HS-5 (cell line): ENCODE measurements at places on chromosomes 4 and X.

DNA sequence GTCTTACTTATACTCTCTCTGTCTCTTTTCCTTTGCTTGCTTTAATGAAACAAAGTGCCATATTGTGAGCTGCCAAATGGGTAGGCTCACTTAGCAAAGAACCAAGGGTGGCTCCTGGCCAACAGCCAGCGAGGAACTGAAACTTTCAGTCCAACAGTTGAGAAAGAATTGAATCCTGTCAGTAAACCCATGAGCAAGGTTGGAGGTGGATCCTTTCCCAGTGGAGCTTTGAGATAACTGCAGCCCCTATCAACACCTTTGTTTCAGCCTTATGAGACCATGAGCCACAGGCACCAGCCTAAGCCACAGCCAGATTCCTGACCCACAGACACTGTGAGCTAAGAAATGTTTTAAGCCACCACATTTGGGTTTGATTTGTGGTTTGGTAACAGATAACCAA lies 362.2 kb downstream of the PDGFC start:
- DNase-seq: no peak

GRCh38 chr4:34362654-34363053 lies 1881.7 kb downstream of the ARAP2 start:
- DNase-seq: no peak

- DNase-seq: no peak
Observed at GRCh38 chr4:16717266-16717970, 181.0 kb downstream of the LDB2 start.

DNA sequence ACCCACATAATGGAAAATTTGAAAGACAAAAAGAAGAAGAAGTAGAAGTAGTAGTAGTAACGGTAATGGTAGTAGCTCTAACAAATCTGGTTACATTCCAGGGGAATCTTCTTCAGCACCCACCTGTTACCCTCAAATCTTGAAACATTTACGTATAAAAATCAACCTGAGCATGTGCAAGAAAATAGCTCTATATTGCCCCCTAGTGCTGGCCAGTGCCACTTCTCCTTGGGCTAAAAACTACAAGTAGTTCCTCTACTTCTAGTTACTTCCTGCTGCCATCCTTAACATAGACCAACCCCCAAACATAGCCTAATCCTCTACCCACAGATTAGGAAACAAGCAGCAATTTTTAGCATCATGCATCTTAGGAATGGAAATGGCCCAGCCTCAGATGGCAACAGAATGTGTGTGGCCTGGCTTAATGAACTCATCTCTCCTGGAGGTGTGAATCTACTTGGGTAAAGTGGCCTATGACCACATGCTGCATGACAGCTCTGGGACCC lies 3.1 kb downstream of the PDGFC start:
- DNase-seq: peak; percentile 79

GRCh38 chr4:60879135-60879701 lies 320.9 kb upstream of the ADGRL3 start:
- DNase-seq: no peak

- no peak for DNase-seq
Observed at GRCh38 chr4:97548943-97549583, 594.2 kb downstream of the STPG2 start.

- no peak for DNase-seq
Observed at GRCh38 chrX:63475200-63475599, 124.1 kb upstream of the SPIN4 start.

DNA sequence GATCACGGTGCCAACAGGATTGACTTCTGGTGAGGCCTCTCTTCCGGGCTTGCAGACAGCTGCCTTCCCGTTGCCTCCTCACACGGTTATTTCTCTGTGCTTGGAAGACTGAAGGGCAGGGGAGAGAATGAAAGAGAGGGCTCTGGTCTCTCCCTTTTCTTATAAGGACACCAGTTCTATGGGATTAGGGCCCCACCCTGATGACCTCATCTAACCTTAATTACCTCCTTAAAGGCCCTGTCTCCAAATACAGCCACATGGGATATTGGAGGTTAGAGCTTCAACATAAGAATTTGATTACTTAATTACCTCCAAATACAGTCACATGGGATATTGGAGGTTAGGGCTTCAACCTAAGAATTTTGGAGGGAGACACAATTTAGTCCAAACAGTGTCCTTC lies 46.5 kb downstream of the EVC start:
- DNase-seq: no peak

DNA sequence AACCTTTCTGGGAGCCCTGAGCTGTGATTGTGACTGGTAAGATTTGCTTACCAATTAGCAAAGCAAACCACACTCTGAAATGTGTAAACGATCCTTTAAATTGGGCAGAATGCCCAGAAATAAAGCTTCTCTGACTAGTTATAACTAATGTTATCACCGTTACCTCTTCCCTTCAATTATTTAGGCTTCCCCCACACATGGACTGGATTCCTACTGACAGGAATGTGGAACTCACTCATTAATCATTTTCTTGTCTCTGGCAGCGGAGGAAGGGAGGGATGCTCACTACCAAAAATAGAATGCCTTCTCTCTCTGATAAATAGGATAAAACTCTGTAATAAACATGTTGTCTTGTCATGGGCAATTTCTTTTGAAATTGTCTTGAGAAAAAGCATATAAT lies 25.3 kb upstream of the NWD2 start:
- DNase-seq: no peak

DNA sequence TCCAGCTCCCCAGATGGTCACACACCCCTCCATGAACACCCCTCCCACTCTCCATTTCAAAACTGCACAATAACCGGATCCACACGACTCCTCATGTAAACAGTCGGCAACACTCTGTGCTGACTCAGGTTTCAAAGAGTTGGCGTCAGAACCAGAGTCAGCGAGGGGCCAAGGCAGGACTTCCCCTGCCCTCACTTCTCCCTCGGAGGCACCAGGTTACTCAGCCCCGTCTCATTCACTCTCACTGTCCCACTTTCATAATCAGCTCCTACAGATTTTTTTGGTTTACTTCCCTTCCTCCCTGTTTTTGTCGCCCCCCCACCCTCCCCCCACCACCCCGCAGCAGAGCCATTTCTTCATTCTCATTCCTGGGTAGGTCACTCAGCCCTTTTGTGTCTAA lies 2.7 kb upstream of the TIMP1 start:
- no peak for DNase-seq

DNA sequence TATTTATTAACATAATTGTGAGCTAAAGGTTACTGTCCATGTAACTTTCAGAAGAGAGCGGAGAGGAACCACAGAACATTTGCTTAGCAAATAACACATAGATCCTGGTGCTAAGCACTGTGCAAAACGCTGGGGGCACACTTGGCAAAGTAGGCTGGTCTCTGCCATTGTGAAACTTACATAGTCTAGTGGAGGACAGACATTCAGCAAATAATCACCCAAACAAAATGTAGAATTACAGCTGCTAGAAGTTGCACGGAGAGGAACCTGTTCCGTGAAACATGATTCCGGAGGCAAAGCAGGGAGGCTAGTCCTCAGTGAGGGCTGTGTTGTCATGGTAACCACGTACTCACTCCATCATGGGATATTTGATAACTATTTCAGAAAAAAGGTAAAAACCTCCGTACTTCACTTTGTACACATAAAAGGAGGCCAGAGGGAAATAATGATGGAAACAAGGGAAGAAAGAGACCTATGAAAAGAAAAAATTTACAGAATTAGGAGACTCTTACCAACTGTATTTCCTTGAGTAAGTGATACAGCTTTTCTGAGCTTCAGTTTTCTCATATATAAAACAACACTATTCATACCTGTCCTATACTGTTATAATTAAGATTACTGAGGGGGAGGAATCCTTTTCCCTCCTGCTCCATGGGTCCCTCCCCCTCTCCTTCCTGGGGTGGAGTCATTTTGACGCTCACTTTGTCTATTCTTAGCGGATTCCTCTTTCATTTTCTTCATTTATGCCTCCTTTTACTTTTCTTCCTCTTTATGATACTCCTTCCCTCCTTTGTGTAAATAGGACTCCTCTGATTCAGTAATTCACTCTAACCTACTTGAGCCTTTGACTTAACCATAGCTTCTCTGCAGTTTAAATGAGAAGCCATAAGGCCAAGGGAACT lies 825 bp upstream of the RASGEF1B start:
- DNase-seq: no peak

- no peak for DNase-seq
Observed at GRCh38 chr4:89008166-89008565, 48.8 kb downstream of the FAM13A start.

DNA sequence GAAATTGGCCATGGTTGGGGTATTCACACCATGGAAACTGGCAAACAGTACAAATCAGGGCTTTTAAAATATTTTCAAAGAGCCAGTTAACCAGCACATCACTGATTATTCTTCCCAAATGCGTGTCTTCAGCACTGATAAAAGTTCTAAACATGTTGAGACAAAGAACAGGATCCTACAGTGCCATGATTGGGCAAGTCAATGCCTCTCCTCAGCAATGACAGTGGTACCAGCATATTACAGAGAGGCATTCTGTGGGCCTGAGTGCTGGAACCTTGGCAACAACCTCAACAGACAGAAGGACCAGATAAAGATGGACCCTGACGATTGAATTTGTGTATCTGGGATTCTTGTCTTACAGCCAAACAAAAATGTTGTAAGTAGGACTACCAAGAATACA lies 108.9 kb downstream of the EFHC2 start:
- DNase-seq: no peak

- no peak for DNase-seq
Observed at GRCh38 chrX:13540602-13541001, 28.8 kb upstream of the EGFL6 start.

GRCh38 chr4:15898902-15899301 lies 39.6 kb downstream of the FGFBP1 start:
- DNase-seq: no peak

GRCh38 chr4:56410247-56411062 lies 23.2 kb upstream of the AASDH start:
- peak; percentile 95 for DNase-seq

GRCh38 chr4:52550186-52550585 lies 108.9 kb downstream of the USP46 start:
- DNase-seq: no peak

GRCh38 chr4:52926196-52926974 lies 64.3 kb downstream of the RASL11B start:
- no peak for DNase-seq

GRCh38 chrX:70454441-70455365 lies 10.1 kb downstream of the DLG3 start:
- no peak for DNase-seq

- DNase-seq: no peak
Observed at GRCh38 chr4:176709417-176709816, 83.3 kb downstream of the VEGFC start.

DNA sequence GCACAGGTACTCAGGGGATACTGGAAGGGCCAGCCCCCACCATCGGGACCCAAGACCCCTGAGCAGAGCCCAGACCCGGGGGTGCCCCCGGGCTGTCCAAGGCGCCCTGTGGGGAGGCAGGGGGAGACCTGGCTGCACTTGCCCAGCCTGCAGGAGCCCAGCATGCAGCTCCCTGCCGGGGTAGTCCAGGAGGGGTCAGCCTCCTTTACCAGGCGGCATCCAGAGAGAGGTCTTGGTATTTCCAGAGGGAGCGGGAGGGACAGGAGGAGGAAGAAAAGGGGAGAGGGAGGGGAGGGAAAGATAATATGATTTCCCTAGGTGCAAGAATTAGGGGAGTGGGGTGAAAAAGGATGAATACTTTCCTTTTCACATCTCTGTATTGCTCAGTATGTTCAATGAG lies 97.5 kb downstream of the ABLIM2 start:
- DNase-seq: no peak

- DNase-seq: peak; percentile 41
Observed at GRCh38 chr4:40314951-40315350, 20.2 kb upstream of the CHRNA9 start.

DNA sequence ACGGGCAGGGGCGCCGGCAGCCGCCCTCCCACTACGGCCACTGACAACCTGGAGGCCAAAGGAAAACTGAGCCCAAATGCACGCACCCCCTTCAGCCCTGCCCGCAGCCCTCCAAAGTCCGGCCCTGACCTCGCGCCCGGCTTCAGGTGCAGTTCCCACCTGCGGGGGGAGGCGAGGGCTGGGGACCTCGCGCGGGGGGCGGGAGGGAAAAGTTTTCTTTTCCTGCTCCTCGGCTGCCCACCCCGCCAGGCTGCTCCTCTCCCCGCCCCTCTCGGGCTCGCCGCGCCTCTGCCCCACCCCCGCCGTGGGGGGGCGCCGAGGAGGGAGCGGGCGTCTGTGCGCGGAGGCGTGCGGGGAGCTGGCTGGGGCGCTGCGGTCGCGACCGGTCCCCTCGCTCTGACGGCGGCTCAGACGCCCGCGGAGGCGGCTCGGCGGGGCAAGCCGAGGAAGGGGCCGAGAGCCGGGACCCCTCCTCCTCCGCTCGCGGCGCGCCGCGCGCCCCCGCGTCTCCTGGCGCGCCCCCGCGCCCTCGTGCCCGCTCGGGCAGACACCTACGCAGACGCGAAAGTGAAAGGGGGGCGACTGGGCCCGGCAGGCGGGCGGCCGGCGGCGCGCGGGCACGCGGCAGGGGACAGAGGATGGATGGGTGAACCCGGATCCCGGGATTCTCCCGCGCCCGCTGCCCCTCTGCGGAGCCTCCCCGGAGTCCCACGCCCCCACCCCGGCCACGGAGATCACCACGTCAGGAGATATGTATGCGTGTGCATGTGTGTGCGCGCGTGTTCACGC lies 3.1 kb upstream of the NR3C2 start:
- DNase-seq: no peak

DNA sequence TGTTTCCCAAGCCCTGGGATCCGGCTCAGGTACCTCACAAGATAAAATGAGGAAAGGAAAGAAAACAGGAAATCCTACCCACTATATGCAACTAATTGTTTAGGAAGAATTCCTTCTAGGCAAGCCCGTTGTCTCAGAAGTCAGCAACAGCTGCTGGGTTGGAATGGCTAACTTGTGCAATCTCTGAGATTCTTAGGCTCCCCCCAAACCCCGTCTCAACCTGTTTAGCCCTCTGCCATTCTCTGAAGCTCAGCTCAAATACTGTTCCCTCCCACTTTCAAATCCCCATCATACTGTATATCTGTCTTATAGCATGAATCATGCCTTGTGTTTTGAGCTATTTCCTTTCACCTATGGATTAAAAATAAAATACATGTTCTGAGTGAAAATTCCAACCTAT lies 28.9 kb downstream of the STARD8 start:
- DNase-seq: no peak

DNA sequence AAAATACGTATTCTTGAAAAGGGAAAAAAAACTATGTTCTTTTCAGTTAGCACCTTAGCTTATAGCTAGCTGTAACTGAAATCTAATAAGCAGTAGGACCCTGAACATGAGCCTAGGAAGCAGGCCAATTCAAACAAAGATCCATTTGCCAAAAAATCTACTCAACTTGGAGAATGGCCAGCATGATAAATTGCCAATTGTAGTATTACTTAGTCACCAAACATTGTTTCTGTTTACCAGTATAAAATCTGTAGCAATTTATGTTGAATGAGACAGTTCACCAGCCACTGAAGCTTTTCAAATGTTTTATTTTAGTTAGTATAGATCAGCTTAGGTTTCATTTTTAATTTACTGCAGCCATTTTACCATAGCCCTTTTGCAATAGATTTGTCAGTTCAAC lies 323.6 kb upstream of the DIPK2B start:
- DNase-seq: no peak

GRCh38 chr4:91089178-91089577 lies 962.0 kb downstream of the CCSER1 start:
- no peak for DNase-seq

- no peak for DNase-seq
Observed at GRCh38 chr4:105509291-105509690, 35.4 kb upstream of the PPA2 start.
